ENCODE measurements at places on chromosomes 11 and 22. TPM values are rescaled to one million over a fixed set of nuclear protein-coding genes. Genes with fewer than 3 reads are reported as not detected.
A peak's percentile ranks its signal among the peaks of the same experiment; 100 is the strongest.

- no peaks in the 10 kb centered on the region for H3K27me3 ChIP-seq
- H3K36me3 ChIP-seq: no peaks in the 10 kb centered on the region
- H3K4me1 ChIP-seq: peaks cover 11% of the 10 kb centered on the region
- H3K27ac ChIP-seq: no peak overlapping the region
- DNase-seq: no peak
Observed at GRCh38 chr11:74680035-74680671, 51.1 kb downstream of the CHRDL2 start.

GRCh38 chr22:50467773-50468440, 6.9 kb downstream of the SBF1 start:
- peaks cover 51% of the 10 kb centered on the region for H3K36me3 ChIP-seq
- DNase-seq: no peak
- H3K4me3 ChIP-seq: no peak overlapping the region

DNA sequence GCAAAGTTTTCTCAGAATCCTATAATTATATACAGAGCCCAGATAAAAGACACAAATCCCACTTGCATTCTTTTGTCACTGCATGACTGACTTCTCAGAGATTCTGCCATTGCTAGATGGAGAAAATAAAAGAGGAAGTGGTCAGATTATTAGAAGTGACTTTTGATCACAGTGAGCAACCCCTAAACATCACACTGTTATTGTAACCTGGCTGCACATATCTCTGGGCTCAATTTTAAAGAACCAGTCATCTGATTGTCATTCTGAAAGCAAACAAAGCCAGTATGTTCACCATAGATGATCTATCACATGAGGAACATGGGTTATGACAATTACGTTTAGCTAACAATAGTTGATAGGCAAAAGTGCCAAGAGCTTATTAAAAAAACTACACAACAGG, 47.8 kb downstream of the COPB1 start:
- DNase-seq: peak; percentile 56
- peaks cover 3% of the 10 kb centered on the region for H3K4me1 ChIP-seq
- H3K36me3 ChIP-seq: peaks cover 6% of the 10 kb centered on the region
- H3K27ac ChIP-seq: no peak overlapping the region
- no peaks in the 10 kb centered on the region for H3K27me3 ChIP-seq

Gene TTC36
- polyA plus RNA-seq: not detected

- no peaks in the 10 kb centered on the region for H3K36me3 ChIP-seq
Observed at GRCh38 chr11:24872186-24872585, 375.3 kb downstream of the LUZP2 start.

Data from IMR-90 (cell line).